Neural crest cell (in vitro differentiated cells): ENCODE measurements at places on chromosomes 16 and 17.

- DNase-seq, result no peak
These were observed 8.7 kb downstream of the USB1 start for GRCh38 chr16:58009856-58010416.

GRCh38 chr16:20762404-20763123 is 1.2 kb upstream of the ACSM3 start:
- no peak for DNase-seq

GRCh38 chr16:31248344-31248743 is 11.4 kb upstream of the ITGAM start:
- no peak for DNase-seq

DNA sequence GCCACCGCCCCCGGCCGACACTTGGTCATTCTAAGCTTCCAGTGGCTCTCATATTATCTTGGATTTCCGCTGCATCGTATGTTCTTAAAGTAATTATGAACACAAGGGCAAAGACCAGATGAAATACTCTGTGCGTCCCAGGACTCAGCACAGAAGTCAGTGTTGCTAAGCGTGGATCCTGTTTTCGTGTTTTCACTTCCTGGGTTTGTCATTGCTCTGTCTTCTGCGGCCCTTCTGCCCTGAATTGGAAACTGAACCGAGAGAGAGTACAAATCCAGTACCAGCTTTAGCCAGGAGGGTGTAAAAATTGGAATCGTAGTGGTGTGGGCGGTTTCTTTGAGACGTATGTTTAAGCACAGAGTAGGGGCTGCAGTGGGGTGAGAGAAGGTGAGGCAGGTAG is 32.7 kb downstream of the DBNDD1 start:
- DNase-seq, result no peak

DNA sequence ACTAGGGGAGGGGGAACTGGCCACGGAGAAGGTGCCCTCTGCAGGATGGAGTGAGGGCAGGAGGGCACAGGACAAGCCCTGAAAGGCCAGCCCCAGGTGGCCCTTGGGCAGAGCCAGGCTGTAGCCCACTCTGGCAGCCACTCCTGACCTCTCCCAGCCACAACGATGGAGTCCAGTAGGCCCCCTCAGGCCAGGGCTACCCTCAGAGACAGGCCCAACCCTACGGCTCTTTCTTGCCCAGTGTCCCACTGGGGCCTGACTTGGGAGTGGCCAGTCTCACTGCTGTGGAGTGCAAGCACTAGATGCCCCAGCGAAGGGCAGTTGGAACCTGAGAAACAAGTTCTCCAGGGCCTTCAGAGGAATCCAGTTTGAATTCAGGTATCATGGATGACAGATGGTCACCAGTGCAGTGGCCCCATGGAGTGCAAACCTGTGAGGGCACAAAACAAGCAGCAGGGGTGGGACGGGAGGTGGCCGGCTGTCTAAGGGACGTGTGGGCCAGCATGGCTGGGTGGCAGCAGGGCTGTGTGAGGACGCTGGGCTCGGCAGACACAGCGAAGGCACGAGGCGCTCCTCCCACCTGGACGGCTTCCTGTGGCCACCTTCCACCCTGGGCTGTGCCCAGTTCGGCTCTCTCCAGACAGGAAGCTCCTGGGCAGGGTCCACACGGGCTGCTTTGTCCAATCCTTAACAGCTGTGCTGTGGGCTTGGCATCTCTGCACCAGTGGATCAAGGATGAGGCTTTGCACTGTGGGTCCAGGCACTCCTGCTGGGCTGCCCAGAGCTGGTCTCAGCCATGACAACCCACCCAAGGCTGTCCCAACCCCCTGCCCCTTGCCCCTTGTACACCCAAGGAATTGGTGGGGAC is 72.1 kb downstream of the AMFR start:
- no peak for DNase-seq

DNA sequence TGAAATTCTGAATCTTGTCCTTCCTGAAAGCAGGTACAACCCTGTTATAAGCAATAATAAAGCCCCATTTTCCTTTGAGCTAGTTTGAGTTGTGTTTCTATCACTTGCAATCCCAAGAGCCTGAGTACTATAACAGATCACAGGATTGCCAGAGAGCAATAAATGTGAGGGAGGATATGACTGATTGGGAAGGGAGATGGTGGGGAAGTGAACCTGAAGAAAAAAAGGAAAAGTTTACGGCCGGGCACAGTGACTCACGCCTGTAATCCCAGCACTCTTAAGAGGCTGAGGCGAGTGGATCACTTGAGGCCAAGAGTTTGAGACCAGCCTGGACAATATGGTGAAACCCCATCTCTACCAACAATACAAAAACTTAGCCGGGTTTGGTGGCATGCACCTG is 80.4 kb downstream of the COX10 start:
- no peak for DNase-seq

- no peak for DNase-seq
These were observed 12.9 kb upstream of the BBS2 start for GRCh38 chr16:56532714-56533113.

- no peak for DNase-seq
These were observed 16.8 kb downstream of the SMCR8 start for GRCh38 chr17:18331879-18332278.

DNA sequence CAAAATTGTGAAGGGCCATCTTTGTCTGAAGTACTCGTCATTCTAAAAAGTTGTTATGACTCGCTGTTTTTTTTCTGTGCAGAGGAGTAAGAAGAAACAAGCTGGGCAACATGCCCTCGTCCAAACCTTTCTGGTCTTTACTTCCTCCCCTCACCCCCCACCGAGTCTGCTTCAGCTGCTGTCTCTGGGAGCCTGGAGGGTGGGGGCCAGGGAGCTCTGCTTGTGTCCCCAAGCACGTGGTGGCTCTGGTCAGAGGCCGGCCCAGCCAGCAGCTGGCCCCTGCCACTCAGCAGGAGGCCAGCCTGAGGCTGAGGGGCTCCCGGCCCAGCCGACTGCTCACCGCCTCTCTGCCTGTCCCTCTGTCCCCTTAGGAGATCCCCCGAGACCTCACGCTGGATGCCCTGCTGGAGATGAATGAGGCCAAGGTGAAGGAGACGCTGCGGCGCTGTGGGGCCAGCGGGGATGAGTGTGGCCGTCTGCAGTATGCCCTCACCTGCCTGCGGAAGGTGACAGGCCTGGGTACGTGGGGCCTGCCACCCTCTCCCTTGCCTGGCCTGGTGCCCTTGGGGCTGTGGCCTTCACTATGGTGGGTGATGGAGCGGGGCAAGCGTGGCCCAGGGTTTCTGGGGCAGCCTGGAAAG is 53.7 kb upstream of the LGALS9 start:
- peak; percentile 13 for DNase-seq

DNA sequence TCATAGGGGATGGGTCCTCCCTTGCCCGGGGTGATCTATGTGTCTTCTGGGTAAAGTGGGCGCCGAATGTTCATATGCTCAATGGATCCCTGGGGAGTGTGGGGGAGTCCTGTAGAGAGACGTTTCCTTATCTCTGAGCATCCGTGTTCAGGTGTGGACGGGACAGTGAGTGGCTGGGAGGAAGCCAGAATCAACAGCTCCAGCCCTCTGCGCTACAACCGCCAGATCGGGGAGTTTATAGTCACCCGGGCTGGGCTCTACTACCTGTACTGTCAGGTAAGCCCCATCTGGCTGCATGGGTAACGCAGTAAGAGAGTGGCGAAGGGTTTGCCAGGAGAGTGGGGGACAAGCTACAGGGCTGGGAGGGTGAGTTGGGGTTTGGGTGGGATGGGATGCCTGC is 1.9 kb upstream of the TNFSF13 start:
- DNase-seq, result no peak

DNA sequence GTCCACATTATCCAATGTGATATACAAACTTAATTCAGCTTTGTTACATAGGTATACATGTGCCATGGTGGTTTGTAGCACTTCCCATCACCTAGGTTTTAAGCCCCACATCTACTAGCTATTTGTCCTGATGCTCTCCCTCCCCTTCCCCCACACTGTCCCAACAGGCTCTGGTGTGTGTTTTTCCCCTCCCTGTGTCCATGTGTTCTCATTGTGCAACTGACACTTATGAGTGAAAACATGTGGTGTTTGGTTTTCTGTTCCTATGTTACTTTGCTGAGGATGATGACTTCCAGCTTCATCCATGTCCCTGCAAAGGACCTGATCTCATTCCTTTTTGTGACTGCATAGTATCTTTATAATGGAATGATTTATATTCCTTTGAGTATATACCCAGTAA is 196.7 kb downstream of the CDH11 start:
- DNase-seq, result no peak

- no peak for DNase-seq
These were observed 17.3 kb downstream of the CASKIN1 start for GRCh38 chr16:2179107-2179501.

GRCh38 chr17:17698869-17699351 is 17.7 kb downstream of the RAI1 start:
- no peak for DNase-seq

DNA sequence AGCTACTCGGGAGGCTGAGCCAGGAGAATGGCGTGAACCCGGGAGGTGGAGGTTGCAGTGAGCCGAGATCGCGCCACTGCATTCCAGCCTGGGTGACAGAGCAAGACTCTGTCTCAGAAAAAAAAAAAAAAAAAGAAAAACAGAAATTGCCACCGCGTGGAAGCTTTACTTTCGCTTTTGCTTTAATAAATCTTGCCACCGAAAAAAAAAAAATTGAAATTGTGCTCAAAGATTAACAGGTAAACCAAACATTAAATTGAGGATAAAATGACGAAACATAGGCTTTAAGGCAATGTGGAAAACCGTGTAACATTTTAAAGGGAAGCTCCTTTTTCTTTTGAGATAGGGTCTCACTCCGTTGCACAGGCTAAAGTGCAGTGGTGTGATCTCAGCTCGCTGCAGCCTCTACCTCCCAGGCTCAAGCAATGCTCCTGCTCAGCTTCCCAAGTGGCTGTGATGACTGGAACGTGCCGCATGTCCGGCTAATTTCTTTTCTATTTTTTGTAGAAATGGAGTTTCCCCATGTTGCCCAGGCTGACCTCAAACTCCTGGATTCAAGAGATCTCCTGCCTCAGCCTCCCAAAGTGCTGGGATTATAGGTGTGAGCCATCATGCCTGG is 40.1 kb downstream of the ZNF276 start:
- DNase-seq, result no peak

DNA sequence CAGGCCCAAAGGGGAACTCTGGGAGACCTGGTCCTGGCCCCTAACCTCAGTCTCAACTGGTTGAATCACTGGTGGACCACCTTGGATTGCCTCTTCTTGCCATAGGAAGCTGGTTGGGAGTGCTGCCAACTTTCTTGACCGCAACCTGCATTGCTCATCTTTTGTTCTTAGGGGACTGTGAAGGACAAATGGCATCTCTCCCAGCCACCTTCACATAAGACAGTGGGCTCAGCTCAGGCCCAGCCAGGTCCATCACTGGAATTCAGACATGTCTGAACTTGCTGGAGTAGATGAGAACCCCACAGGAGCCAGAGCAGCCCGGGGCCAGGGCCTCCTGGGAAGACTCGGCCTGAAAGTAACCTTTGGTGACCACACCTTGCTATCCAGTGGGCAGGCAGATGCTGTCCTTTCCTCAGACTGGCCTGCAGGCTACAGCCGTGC is 18.8 kb downstream of the ADORA2B start:
- no peak for DNase-seq

- DNase-seq, result no peak
These were observed 39.8 kb downstream of the RAB11FIP4 start for GRCh38 chr17:31431098-31431851.

GRCh38 chr16:79045191-79045590 is 555.3 kb downstream of the MAF start:
- DNase-seq, result no peak

DNA sequence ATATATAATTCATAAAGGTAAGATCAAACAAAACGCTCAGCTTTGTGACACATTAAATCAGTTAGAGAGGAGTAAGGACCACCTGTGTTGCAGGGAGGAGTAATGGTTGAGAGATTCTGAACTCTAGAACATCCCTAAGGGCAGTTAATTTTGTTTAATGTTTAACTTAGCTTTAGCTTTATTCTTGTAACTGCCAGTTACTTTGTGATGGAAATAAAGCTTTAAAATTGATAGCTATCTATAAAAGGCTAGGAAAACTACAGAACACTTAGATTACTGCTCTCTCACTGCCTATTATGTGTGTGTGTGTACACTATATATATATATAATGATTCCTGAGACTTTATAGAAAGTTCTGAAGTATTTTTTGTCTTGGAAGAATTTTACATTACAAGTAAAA is 37.8 kb downstream of the PTRH2 start:
- no peak for DNase-seq

DNA sequence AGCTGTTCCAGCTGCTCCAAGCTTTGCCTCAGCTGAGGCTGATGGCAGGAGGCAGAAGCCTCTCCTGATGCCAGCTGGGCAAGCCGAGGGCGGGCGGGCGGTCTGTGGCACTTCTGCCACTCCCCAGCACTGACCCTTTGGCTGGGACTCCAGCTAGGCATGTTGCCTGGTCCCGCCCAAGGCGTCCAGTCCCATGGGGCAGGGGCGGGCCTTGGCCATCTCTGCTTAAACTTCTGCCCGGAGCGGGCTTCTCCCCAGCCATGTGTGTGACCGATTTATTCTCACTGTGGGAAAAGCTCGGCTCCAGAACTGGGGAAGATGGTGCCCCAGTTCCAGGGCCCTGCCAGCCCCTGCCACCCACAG is 349.1 kb downstream of the SEC14L1 start:
- DNase-seq, result no peak

- DNase-seq, result no peak
These were observed 1.1 kb downstream of the IFT20 start for GRCh38 chr17:28334171-28334570.

- DNase-seq, result no peak
These were observed 5.1 kb downstream of the CDR2 start for GRCh38 chr16:22369221-22369811.

GRCh38 chr17:66234611-66235010 is 5.4 kb upstream of the APOH start:
- DNase-seq, result no peak

DNA sequence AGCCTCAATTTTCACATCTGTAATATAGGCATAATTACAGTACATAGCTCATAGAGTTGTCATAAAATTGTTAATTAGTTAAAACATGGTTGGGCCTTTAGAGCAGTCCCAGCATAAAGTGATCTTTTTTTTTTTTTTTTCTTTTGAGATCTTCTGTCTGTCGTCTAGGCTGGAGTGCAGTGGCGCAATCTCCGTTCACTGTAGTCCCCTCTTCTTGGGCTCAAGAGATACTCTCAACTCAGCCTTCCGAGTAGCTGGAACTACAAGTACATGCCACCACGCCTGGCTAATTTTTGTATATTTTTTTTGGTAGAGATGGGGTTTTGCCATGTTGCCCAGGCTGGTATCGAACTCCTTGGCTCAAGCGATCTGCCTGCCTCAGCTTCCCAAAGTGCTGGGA is 31.0 kb downstream of the RND2 start:
- no peak for DNase-seq

DNA sequence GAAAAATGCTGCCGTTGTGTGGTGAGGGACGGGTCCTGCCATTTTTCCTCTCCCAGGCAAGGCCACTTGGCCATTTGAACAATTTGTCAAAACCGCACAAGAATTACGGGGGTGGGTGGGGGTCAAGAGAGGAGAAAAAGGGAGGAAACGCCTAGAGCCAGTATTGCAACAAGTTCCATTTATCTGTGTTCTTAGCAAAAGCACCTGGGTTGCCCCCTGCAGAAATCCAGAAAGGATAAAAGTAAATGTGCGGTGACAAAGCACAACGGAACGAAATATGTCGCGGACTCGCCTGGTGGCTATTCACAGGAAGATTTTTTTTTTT is 209.4 kb downstream of the ZFHX3 start:
- no peak for DNase-seq

- peak; percentile 100 for DNase-seq
These were observed 1.4 kb upstream of the BAHCC1 start for GRCh38 chr17:81393684-81394376.
